ENCODE measurements at places on chromosomes 6 and 20. TPM values are rescaled to one million over a fixed set of nuclear protein-coding genes. Genes with fewer than 3 reads are reported as not detected.

SNX14 gene
- 30.8 TPM for total RNA-seq

DDO gene
- not detected for total RNA-seq

GGTLC1 gene
- total RNA-seq, result not detected

SYNE1 gene
- 94.9 TPM for total RNA-seq

KIF25 gene
- total RNA-seq, result not detected

DNA sequence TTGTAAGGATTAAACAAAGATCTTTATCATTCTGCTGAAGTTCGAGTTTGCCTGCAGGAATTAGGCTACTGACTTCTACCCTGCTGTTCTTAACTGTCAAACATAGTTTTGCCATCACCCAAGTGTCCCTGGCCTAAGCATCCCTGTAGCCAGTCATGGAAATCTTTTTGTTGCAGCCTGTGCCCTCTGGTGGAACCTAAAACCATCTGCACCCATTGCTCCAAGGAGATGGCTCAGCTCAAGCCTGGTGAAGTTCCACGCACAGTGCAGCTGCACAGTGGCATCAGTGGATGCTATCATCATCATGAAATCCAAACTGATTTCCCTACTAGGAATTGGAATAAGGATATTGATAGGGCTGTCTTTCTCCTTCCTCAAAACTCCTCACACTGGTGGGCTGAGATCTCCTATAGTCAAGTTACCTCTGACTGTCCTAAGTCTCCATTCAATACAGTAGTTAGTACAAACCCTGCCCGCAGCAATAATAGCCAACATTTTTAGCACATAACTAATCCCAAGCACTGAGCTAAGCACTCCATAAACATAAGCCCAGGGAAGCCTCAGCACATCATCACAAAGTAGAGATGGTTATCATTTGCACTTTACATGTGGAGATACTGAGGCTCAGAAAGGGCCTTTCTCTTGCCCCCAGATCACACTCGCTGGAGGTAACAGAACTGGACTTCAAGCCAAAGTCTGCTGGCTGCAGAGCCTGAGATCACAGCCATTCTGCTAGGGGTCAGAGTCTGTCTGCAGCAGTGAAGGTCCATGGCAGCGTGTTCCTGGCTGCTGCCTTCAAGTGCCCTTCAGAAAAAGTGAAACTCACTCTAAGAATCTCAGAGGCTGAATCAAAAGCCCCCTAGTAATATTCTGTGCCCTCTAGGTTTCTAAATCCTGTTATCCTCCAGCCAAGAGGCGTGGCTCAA, 77.2 kb upstream of the MC3R start:
- H3K4me3 ChIP-seq, result no peak overlapping the region
- no peaks in the 10 kb centered on the region for H3K36me3 ChIP-seq
- H3K4me1 ChIP-seq, result no peaks in the 10 kb centered on the region
- no peak for DNase-seq

- no peaks in the 10 kb centered on the region for H3K36me3 ChIP-seq
- H3K4me1 ChIP-seq, result no peaks in the 10 kb centered on the region
- H3K27me3 ChIP-seq, result no peaks in the 10 kb centered on the region
- no peak overlapping the region for H3K4me3 ChIP-seq
- no peak overlapping the region for H3K27ac ChIP-seq
Measured at GRCh38 chr6:155755452-155755851, 299.8 kb upstream of the NOX3 start.

DNA sequence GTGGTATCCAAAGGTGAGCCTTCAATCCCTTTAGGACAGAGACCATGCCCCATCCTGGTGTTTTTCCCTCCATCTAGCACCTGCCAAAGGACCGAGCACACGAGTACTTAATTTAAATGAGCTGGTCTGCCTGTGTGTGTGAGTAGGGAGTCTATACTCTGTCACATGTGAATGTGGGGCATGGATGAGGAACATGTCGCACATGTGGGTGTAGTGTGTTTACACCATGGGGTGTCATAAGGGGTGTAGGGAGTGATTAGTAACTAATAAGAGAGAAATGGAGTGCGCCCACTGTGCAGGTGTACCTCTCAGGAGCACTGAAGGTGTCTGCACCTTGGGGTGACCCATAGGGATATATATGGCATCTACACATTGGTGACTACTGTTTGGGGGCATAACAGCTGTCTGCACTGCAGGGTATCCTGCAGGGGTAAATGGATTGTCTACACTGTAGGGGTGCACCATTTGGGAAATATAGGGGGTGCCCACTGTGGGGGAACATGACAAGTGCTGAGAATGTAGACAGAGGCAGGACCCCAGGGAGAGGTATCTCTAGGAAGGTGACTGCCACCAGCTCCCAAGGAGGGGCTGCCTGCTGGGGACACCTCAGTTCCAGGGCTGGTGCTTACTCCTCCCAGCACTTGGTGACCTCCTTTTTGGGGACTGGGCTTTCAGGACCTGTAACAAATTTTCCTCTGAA, 53.5 kb downstream of the EBF4 start:
- DNase-seq, result no peak
- H3K4me3 ChIP-seq, result no peak overlapping the region
- no peaks in the 10 kb centered on the region for H3K27me3 ChIP-seq
- no peak overlapping the region for H3K27ac ChIP-seq
- peaks cover 35% of the 10 kb centered on the region for H3K4me1 ChIP-seq

DNA sequence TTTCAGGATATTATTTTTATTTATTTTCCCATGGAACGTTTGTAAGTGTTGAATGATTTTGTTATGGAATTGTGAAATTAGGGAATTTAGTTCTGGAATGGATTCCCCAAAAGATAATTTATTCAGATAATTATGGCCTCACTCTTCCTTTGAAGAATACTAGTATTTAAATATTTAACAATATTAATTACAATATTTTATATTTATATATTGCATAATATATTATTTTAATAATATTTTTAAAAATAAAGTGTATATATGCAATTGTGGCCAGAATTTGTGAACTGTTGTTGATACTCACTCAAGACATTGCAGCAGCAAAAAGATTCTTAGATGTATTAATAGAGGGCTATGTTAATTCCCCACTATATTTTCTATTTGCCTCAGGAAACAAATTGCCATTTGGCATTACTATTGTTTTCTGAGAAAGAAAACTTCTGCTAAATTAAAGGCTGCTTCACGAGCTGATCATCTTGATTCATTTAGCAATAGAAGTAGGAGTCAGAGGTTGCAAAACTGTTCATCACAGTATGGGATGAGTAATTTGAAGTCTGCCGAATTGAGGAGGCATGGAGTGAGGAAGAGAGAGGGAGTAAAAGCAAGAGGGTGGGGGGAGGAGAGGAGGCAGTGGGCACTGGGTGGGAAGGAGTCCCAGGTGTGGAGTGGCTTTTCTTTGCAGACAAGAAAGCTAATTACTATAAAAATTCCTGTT, 729.2 kb downstream of the DHX35 start:
- no peaks in the 10 kb centered on the region for H3K27me3 ChIP-seq
- no peak overlapping the region for H3K4me3 ChIP-seq
- no peaks in the 10 kb centered on the region for H3K36me3 ChIP-seq
- no peaks in the 10 kb centered on the region for H3K4me1 ChIP-seq
- no peak overlapping the region for H3K27ac ChIP-seq
- no peak for DNase-seq

DNA sequence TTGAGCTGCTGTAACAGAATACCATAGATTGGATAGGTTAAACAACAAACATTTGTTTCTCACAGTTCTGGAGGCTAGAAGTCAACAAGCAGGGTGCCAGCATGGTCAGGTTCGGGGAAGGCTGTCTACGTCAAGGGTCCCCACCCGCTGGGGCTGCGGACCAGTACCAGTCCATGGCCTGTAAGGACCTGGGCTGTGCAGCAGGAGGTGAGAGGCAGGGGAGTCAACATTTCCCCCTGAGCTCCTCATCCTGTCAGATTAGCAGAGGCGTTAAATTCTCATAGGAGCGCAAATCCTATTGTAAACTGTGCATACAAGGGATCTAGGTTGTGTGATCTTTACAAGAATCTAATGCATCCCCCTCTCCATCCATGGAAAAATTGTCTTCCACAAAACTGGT, 3.8 kb downstream of the ADGB start:
- DNase-seq, result no peak
- H3K27ac ChIP-seq, result no peak overlapping the region
- H3K4me3 ChIP-seq, result no peak overlapping the region
- peaks cover 5% of the 10 kb centered on the region for H3K27me3 ChIP-seq

DNA sequence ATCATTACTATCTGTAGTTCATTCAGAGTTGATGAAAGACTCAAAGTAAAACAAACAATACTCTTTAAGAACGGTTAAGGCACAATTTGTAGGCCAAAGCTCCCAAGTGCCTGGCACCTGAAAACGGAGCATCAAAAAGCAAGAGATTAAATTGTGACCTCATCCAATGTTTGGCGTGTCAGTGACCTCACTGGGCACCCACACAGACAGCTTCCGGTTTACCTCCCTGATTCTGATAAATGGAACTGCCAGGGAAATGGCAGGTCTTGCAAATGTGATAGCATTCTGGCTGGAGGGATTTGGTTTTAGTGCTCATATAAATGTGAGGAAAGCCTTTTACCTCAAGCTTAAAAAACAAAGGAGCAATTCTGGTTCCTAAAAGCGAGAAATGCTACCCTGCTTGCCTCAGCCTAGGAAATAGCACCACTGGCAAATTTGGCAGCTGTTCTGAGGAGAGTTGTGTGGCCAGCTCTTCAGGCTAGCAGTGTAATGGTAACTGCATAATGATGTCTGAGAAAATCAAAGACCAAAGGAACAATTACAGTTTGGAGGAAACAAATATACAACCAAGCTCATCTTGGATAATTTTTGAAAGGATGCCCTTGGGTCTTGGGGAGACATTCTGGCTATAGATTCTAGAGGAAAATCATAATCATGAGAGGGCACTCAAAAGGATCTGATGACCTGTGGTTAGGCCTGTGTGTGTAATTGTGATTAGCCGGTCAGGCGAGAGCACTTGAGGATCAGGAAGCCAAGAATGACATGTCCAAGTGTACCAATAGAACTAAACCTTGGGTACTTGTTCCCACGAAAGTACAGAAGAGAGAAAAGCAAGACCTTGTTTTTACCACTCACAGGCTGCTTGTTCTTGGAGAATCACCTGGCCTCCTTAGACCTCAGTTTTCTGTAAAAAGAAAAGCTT, 174.3 kb downstream of the TFAP2B start:
- DNase-seq, result no peak
- no peaks in the 10 kb centered on the region for H3K4me1 ChIP-seq
- no peak overlapping the region for H3K4me3 ChIP-seq
- no peak overlapping the region for H3K27ac ChIP-seq
- no peaks in the 10 kb centered on the region for H3K27me3 ChIP-seq
- no peaks in the 10 kb centered on the region for H3K36me3 ChIP-seq

DNA sequence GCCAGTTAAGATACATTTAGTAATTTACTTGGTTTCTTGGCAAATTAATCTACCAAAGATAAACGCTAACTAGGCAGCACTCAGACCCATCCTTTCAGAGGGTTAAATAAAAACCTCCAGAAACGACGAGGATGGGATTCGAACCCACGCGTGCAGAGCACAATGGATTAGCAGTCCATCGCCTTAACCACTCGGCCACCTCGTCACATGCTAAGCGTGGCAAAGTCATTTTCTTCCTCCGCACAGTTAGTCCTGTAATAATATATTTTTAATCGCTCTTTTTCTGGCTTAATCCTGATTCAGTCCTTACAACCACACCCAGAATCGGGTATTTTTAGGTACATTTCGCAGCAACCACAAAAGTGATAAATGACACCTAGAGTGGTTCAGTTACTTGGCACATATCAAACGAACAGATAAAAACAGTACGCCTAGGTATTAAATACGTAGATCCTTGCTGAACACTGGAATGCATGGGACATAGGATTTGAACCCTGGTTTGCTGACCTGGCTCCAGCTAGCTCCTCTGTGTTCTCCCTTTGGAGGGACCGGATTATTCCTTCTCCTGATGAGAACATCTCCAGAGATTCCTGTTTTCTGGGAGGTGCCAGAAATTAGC, 71.6 kb downstream of the GPX5 start:
- H3K36me3 ChIP-seq, result no peaks in the 10 kb centered on the region
- H3K27ac ChIP-seq, result no peak overlapping the region
- no peak for DNase-seq
